ENCODE measurements at places on chromosomes 3 and 15.

- no peak for DNase-seq
Observed at GRCh38 chr15:92914768-92915221, 14.7 kb downstream of the CHD2 start.

DNA sequence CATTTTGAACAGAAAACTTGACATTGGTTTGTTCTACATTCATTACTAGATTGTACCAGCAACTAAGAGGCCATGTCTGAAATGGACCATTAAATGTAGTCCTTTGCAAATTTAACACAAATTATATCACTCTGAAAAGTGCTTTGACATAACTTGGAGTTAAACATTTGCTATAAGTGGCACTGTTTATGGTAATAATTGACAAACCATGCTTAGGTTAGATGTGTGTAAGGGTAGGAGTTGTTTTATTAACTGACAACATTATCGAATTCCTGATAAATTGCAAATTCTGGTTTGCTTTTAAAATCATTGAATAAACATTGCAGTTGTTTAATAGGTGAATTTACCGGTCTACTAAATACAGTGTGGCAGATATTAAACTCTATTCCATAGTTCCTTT lies 6.1 kb upstream of the TMEM207 start:
- DNase-seq = no peak

DNA sequence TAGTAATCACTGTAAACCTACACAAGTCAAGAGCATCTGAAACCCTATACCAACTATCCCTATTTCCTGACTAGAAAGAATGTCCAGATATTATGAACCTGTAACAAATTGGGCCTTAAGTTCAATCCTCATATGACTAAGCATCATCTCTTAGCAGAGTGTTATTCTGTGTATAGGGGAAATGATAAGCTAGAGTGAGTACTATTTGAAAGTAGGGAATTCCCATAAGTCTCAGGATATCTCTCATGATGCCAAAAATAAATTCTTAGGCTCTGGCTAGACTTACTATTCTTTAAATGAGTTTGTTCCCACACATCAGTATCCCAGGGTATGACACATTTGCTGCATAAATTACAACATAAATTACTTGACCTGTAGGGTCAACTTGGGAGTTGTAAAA lies 15.3 kb downstream of the MRPL47 start:
- DNase-seq = no peak

DNA sequence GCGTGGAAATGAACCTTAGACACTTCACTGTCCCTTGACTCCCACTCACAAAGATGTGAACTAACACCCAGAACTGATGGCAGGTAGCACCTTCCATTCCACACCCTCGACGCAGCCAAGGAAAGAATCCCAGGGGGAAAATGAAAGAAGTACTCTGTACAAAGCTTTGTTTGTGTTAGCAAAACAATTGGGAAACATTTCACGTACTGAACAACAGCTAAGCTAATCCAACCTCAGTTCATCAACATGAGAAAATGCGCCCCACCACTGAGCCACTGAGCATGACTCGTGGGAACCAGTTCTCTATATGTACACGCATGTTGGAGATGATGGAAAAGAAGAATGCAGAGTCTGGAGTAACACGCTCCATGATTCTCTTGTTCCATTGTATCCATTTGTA lies 32.0 kb downstream of the CORO2B start:
- no peak for DNase-seq

GRCh38 chr3:11375333-11376088 lies 103.3 kb downstream of the ATG7 start:
- no peak for DNase-seq

DNA sequence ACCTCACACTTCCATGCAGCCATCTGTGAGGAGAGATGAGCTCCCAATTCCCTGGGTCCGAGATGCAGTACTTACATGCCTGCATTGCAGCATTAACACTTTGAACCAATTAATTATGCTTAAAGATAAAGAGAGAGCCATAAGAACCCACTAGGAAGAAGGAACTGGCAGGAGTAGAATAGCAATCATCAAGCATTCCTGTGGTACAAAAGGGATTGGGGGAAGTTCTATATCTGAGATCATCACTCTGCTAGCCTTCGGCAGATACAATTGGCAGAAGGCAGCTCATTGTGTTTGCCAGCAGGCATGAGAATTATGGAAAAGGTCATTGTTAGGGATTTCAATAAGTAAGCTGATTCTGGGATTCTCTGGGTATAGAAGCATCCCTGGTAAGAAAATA lies 891.4 kb downstream of the NTRK3 start:
- no peak for DNase-seq

DNA sequence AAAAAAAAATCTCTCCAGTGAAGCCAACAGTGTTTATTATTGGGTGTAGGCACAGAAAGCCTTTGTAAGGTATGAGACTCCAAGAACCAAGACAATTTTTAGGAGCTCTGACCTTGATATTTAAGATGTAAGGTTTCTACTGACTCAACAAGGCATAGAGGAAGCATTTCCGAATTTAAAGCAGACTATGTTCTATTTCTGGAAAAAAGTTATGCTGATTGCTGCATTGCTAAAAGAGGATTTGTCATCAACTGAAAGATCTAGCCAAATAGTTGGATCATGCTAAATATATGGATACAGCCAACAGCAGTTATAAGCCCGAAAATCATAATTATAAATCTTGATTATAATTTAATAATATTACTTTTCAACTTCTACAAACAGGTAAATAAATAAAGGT lies 53.3 kb upstream of the MELTF start:
- no peak for DNase-seq

DNA sequence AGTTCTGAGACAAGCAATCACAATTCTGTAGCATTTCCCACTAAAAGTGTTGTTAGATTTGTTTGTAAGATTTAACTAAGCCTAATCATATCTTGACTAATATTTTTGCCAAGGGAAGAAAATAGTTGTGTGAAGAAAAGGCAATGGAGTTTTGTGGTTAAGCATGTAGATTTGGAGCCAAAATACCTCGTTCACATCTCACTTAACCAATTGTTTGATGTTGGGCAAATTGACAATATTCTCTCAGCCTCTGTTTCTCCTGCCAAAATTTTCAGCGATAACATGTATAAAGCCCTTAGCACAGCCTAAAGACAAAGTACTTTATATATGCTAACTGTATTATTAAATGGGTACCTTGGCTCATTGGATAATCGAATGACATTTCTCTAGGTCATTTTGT lies 20.5 kb upstream of the CDIN1 start:
- no peak for DNase-seq

DNA sequence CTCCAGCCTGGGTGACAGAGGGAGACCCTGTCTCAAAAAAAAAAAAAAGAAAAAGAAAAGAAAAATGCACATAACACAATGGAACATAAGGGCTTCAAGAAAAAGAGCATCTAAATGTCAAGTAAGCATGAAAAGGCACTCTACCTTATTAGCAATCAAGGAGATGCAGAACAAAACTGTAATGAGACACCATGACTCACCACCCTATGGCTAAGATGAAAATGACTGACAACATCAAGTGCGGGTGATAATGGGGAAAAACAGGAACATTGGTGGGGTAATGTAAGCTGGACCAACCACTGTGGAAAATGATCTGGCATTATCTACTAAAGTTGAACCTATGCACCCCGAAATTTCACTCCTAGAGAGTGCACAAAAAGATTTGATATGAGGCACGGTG lies 19.6 kb upstream of the NSMCE3 start:
- no peak for DNase-seq

DNA sequence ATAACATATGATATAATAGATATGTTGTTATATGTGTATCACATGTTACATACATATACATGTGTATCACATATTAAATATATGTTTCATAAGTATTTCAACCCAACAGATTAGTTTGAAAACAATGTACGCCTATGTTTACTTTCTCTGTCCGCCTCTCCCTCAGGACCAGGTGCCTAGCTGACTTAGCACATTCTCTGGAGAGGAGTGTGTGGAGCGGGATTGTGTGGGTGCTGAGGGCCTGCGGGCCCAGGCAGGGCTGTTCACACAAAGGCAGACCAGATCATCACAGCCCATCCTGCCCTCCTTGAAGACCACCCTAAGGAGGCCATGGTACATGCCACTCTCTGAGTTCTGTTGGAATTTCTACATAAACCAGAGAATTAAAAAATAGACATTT lies 81.0 kb downstream of the PLXNA1 start:
- no peak for DNase-seq

GRCh38 chr15:70353606-70354345 lies 256.1 kb upstream of the TLE3 start:
- no peak for DNase-seq

GRCh38 chr15:63922261-63922904 lies 88.6 kb upstream of the HERC1 start:
- DNase-seq = no peak

- no peak for DNase-seq
Observed at GRCh38 chr3:99789011-99789721, 28.5 kb upstream of the CMSS1 start.

GRCh38 chr3:4078903-4079302 lies 224.3 kb upstream of the SETMAR start:
- no peak for DNase-seq

DNA sequence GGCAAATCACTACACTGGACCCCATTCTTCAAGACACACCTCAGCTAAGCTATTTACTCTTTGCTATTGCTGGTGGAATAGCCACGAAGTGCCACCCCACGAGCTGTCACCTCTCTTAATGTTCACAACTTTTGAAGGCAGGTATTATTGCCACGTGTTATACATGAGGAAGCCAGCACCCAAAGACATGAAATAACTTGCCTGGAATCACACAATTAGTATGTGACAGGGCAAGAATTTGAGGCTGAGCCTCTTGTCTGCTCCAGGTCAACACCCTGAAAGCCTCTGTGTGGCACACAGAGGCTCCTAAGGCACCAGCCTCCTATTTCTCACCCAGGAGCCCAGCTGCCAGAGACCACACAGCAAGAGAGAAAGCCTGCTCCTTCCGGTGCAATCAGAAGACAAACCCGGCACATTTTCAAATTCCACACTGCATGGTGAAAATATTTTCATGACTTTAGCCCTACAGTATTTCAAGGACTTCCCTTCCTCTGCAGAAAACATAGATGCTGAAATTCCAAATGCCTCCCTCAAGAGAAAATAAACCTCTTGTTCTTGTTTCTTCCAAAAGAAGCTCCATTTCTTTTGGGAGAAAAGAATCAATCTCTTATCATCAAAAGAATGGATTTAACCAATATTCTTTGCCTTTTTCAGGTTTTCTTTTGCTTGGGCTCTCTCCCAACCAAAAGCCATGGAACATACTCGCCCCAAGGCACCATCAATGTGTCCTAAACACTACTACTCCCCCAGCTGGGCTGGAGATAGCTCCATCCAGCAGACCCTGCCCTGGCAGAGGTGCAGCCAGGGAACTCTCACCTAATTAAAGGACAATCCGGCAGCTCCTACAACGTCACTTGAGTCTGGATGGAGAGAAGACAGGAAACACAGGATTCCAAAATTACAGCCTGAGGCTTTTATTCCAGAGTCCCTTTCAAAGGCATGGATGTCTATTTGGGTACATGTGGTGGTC lies 84.7 kb upstream of the THBS1 start:
- DNase-seq = no peak

DNA sequence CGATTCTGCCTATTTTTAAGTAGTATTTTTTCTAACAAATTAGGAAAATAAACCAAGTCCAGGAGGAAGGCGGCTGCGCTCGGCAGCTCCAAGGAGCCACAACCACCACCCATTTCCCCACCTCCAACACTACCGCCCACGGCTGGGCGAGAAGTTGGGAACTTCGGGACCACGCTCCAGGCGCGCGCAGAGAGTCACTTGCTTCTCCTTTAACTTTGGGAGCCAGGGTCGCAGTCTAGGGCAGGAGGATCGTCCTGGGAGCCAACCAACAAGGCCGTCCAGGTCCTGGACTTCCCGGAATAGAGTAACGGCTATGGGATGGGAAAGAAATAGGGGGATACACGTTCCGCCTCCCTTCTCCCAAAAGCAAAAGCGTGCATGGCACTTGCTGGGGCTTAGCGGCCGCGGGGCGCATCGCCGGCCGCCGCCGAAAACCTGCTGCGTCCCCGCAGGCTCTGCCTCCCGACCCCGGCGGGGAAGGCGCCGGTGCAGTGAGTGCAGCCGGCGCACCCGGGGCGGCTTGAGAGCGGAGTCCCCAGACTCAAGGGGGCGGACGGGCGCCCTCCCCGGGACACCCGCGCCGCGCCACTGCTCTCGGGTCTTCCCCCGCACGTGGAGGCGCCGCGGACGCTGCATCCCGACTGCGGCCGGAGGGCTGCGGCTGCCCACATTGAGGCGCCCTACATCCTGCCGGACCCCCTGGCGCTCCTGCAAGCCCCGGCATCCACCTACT lies 699 bp downstream of the MEGF11 start:
- DNase-seq = no peak

DNA sequence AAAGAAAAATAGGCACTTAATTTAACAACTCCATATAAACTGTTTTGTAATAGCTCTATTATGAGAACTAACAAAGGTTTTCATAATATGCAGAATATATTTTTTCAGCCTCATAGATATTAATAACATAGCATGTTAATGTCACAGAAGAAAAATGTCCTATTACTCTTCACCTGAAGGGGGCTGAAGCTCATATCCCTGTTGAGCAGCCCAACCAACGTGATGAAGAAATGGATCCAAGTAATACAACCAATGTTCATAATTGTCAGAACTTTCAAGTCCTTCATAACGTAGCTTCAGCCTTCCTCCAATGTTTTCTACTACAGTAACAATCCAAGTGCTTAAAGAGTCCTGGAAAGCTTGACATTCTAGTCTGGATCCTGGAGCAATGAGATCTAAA lies 34.5 kb upstream of the STIMATE start:
- no peak for DNase-seq

GRCh38 chr15:38297623-38298388 lies 45.2 kb downstream of the SPRED1 start:
- no peak for DNase-seq

DNA sequence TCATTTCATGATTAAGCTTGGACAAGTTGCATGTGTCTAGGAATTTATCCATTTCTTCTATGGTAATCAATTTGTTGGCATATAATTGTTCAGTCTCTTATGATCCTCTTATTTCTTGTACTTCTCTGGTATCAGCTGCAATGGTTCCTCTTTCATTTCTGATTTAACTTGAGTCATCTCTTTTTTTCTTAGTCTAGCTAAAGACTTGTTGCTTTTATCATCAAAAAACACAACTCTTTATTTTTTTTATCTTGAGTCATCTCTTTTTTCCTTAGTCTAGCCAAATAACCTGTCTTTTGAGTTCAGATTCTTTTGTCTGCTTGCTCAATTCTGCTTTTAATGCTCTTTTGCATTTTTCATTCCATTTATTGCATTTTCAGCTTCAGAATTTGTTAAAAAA lies 37.3 kb downstream of the UBE3A start:
- DNase-seq = no peak

- no peak for DNase-seq
Observed at GRCh38 chr15:43144512-43144911, 11.1 kb downstream of the TMEM62 start.

- DNase-seq = no peak
Observed at GRCh38 chr15:101024706-101025500, 105.7 kb downstream of the LRRK1 start.

DNA sequence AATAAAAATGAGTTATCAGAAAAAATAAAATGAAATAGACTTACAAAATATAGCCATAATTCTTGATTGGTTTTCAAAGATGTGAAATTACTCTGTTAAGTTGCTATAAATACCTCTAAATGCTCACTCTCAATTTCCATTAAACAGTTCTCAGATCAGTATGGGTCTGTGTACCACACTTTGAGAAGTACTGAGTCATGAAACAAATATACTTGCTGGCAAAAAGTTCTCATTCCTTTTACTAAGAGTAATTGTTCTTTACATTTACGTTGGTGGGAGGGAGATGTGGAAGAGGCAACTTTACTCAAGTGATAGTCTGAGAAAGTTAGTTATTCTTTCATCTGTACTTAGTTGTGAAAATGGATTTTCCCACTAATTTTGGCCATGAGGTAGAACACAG lies 96.3 kb downstream of the ZNF385D start:
- DNase-seq = no peak
